ENCODE measurements at places on chromosomes 7 and 10.

DNA sequence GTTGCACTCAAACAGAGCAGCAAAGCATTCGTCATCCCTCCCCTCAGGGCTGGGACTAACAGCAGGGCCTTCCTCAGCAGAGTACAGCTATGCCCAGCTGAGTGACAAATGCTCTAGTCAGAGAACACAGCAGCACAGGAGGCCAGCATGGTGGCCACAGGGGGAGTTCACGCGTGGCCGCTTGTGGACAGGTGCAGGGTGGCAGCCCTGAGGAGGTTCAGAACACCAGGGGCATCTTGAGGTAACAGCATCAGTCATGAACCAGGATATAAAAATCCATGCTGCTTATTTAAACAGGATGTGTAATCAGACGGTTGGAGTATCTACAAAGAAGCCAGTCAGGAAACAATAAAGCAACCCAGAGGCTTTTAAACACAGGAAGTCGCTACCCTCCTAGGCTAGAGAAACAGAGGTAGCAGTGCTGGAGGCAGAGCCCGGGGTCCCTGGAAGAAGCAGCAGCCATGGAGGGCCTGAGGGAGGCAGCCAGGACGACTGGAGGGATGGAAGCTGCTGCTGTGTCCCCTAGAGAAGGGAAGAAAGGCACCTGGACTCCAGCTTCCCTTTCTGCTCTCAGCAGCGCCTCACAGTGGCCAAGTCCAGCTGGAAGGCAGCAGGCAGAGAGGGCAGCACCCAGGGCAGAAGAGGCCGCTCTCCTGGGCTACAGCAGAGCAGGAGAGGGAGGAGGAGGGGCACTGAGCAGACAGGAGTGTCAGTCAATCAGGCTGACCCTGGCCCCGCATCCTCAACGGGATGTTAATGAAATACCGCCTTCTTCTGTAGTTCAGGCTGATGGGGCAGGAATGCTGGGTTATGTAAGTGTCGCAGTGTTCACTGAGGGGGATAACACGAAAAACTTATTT is 70.8 kb upstream of the UCN3 start:
- no peak for DNase-seq

DNA sequence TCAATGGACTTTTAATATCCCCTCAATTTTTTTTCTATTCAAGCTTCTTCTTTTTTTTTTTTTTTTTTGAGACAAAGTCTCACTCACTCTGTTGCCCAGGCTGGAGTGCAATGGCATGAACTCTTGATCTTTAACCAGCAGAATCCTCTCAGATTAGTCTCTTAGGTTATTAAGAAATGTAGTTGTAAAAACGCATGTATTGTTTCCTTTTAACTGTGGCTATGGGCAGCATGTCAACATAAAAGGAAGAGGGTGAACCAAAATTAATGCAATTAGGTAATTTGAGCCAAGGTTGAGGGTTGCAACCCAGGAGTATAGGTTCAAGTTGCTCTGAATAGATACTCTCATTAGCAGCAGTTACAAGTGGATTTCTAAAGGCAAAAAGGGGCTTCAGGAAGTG is 4.3 kb upstream of the GSTO1 start:
- no peak for DNase-seq

DNA sequence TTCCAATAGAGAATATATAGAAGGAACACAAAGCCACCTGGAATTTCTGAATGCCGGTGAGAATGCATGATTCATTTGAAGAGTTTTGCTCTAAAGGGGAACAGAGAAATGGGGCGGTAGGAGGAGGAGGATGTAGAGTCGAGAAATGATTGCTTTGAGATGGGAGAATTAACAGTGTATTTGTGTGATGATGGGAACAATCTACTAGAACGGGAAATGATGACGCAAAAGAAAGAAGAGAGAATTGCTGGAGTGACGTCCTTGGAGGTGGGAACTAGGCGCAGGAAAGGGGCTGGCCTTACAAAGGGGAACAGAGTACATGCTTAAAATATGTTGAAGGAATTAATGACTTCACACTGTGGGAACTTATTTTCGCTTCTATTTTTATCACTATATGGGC is 188.1 kb downstream of the SDHAF3 start:
- no peak for DNase-seq

GRCh38 chr10:103507235-103508191 is 14.0 kb downstream of the NEURL1 start:
- no peak for DNase-seq
